Cortex of kidney (tissue), 1 donor: ENCODE measurements at places on chromosomes 5 and 9.

DNA sequence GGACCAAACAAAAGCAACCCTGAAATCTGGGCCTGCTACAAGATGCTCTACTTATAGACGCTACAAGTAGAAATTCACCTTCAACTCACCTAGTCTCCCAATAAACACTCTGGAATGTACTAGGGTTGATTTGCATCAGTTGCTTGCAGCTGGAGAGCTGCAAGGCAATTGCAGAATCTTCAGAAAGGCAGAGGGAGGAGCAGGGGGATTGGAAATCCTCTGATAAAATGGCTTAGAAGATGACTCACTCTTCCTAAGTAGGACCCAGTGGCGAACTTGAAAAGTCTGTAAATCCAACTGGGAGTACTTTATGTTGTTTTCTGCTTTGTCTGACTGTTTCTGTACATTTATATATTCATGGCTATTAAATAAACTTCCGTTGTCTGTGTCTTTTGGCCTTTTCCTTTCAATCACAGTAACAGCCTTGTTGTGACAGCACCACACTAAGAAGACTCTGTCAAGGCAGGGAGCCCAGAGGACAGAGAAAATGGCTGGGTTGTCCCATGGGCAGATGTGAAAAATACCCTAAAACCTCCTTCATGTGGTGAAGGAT, 14.7 kb upstream of the MLLT3 start:
- DNase-seq, result no peak

DNA sequence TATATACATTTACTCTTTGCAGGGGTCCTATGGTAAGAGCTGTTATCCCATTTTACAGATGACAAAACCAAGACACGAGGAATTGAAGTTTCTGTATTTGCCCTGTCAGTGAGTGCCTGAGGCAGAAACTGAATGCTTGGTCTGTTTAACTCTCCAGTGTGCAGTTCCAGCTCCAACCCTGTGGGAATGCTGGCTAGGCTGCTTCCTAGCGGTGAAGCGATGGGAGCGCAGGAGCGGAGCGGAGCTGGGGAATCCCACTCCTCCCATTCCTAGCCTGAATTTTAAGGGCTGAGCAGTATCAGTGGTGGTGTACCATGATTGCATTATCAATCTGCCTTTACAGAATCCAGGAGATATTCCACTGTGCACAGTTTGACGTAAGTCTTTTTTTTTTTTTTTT, 202.3 kb downstream of the LRRC70 start:
- no peak for DNase-seq

- no peak for DNase-seq
These were observed 39.2 kb upstream of the SHOC1 start for GRCh38 chr9:111833941-111834340.

DNA sequence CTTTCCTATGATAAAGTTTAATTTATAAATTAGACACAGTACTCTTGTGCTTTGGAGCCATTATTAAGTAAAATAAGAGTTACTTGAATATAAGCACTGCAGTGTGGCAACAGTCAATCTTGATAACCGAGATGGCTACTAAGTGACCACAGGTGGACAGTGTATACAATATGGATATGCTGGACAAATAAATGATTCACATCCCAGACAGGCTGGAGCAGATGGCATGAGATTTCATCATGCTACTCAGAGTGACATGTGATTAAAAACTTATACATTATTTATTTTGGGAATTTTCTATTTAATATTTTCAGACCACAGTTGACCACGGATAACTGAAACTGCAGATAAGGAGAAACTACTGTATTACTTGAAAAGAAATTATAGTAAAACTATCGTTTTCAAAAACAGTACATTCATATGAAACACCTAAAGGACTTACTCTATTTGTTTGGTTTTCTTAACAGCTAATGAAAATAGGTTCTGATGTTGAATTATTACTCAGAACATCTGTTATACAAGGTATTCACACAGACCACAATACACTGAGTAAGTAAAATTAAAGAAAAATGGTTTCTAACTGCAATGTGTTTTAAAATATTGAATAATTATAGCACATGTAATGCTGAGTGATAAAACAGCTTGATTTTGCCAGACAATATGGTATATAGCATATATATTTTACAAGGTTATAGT, 16.0 kb downstream of the LYRM7 start:
- no peak for DNase-seq

DNA sequence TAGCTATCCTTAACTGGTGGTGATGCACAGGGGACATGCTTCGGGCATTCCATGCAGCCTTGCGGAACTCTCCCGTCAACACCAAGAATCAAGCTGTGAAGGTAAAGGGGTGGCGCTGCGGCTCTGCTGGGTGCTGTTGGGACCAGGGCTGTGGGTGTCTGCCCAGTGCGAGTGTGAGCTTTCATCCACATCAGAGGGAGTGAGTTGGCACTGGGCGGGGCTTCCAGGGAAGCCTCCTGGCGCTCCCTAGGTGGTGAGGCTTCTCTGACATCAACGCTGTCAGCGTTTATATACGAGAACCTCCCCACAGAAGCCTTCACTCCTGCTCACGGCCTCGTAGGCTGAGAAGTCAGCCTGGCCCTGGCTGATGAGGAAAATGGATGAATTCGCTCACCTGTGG, 11.7 kb downstream of the ARPC5L start:
- no peak for DNase-seq

DNA sequence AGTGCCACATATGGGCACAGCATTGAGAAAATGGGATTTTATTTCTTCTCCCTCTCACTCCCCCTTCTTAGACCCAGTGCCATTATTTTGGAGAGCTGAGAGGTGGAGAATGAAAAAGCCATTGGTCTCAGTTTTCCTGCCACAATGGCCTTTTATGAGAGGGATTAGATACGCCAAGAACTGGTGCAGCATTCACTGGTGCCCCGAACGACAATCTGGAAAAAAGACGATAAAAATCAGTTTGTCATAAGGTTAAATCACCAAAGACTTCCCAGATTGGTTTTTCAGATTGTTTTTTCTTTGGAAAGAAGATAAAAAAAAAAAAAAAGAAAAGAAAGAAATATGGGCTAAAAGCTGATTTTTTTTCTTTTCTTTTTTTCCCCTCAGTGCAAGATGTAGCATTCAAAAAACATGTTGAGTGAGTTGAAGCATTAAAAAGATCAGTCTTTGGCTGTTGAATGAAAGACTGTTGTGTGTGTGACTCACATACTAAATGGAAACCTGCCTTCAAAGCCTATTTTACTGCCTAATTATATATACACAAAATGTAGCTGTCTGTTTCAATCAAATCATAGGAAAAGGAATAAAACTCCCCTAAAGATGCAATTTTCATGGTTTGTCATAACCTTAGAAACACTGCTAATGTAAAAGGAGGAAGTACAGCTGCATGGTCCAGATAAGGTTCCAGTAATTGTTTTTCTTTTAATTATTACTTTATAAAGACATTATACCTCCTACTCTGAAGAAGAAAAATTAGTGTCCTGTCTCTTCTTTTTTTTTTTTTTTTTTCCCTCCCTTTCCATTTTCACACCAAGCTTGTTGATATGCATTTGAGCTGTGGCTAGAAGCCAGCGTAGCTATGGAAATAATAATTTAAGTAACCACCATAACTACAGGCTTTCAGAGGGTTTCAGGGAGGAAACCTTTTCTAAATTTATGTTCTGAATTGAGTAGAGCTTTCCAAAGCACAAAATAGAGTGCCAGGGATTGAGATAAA, 27.2 kb upstream of the ZNF608 start:
- no peak for DNase-seq

DNA sequence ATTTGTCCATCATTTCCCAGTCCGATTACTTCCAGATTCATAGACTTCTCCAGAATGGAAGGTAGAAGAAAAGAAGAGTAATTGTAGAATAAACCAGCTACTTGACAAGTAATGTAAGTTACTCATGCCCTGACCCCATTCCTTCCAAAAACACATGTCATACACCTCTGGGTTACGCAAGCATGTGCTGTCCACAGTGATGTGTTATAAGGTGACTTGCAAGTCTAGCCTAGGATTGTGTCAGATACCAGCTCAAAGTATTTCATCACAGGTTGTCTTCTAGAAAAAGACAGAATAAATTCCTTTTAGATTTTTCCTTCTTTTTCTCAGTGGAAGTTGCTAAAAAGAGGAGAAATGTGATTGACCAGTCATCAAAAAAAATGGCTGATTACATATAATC, 8.0 kb upstream of the TLR4 start:
- DNase-seq, result no peak

DNA sequence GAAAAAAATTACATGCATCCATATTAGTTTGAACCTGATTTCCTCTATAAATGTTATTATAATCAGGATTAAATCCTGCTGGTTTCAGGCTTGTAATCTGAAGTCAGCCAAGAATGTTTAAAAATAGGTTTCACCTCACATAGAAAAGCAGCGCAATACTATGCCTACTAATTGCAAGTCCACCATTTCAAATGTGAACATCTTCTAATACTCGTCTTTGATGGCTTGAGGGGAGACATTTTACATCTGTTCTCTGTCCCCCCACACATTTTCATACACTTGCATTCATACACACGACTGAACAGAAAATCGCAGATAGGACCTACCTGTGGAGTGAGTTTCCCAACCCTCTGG, 41.8 kb downstream of the FREM1 start:
- DNase-seq, result no peak

DNA sequence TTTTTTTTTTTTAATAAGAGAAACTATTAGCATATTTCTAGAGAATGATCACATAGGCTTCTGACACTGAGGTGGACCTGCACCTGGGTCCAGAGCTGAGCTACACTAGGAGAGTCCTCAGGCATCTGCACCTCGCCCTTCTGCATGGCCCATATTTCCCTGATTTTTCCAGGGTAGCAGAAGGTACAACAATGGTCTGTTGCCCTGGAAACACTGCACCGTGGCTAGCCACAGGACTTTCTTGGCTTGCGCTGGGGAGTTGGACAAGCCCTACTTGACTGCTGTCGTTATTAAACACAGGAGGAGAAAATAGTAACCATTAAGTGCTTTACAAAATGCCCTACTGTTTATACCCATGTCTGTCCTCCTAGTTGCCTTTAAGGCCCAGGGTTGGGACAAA, 615.7 kb upstream of the MEF2C start:
- DNase-seq, result no peak

- no peak for DNase-seq
These were observed 17.0 kb downstream of the IRX1 start for GRCh38 chr5:3612591-3613042.

DNA sequence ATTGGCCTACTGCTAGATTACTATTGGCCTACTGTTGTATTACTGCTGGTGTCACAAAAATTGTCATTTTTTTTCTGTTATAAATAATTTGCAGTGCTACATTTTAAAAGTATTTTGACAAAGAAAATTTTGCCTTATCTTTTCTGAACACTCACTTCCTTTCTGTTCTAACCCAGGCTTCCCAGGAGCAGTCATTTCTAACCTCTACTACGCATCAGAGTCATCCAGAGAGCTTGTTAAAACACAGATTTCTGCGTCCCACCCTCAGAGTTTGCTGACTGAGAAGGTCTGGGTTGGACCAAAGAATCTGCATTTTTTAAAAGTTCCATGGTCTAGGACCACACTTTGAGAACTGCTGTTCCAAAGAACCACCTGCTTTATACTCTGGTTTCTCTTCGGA, 306.1 kb downstream of the GLIS3 start:
- no peak for DNase-seq

DNA sequence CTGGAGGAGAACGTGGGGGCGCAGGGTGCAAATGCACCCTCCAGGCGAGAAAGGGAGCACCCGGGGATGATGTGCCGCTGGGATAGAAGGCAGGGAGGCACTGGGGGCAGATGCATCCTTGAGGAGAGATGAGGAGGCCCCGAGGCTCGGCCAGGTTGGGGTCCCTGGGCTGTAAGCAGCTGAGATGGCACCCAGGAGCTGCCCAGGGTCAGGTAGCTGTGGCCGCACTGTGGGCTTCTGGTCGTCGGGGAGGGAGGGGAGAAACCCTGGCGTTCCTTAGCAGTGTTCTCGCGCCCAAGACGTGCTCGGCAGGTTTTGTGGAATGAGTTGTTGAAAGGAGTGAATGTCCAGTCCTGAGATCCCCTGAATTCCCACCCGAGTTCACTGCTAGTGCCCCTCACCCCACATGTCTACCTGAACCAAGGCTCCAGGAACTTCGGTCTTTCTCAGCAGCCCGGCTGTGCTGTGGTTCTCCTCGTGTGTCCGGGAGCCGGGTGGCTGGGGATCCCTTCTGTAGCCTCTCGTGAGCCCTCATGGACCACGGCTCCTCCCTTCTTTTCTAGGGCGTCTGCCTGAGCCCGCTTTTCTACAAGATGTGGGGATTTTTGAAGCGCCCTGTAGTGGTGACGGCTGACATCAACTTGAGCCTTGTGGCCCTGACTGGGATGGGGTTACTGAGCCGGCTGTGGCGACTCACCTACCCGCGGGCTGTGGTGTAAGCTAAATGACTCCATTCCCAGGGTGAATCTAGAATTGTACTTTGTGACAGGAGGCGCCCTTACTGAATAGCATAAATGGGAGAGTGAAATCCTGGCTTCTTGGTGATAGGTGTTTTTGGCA, 1.1 kb downstream of the POMT1 start:
- DNase-seq, result no peak

DNA sequence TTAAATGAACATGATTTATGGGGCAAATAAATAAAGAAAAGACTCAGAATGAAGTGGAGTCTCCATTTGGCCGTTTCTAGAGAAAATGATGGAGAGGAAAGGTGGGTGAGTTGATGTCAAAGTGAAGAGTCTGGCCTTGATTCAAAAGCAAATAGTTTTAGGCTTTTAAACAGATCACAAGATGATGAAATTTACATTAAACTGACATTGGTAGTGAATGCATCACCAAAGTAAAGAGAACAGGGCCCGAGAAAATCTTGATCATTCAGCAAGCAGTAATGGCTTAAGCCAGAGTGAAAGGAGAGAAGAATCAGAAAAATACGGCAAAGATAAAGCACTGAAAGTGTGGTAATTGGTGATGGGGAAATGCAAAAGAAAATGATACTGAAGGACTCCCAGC, 460.0 kb upstream of the SGCD start:
- no peak for DNase-seq

DNA sequence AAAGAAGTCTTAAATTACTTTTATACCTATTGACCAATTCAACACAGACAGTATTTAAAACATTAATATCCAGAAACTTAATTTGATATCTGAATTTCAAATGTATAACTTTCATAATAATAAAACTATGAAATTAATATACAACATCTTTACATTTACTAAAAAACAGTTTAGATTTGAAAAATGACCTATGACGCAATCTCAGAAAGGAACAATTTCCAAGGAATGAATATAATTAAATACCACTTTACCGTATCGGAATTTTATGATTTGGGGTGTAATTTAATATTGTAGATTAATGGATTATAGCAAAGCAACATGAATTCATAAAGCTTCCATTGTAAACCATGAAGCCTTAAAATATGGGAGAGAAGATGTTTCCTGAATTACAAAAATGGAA, 321.5 kb upstream of the TRPM3 start:
- no peak for DNase-seq

- DNase-seq, result no peak
These were observed 68.7 kb upstream of the ZNF618 start for GRCh38 chr9:113807173-113808061.

GRCh38 chr5:43981556-43981955, 378.6 kb downstream of the NNT start:
- DNase-seq, result no peak

DNA sequence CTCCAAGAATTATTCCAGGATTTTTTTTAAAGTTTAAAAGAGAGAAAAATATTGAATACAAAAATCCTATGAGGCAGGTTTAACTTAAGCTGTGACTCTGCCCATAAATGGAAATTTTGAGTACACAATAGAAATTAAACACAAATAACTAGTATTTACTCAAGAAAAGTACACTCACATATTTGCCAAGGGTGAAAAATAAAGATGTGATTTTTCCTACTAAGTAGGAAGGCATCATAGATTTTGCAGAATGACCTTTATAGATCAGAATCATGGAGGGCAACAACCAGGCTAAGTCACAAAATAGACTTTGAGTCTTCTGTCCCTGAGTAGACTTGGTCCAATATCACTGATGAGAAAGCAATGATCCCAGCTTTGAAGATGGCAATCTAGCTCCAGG, 102.7 kb upstream of the SLC12A2 start:
- no peak for DNase-seq
